ENCODE measurements at places on chromosomes 5 and 9. TPM values are rescaled to one million over a fixed set of nuclear protein-coding genes. Genes with fewer than 3 reads are reported as not detected.

The CRB2 gene
- total RNA-seq, result not detected

The OR1Q1 gene
- not detected for total RNA-seq

The RNF208 gene
- total RNA-seq, result 0.13 TPM

The C6 gene
- total RNA-seq, result 1.2 TPM

The SLC34A1 gene
- total RNA-seq, result not detected

The UBE2QL1 gene
- total RNA-seq, result not detected

The OBP2B gene
- not detected for total RNA-seq

Measured in epithelial cell of alveolus of lung (primary cell).